Stimulated activated CD8-positive, alpha-beta memory T cell treated with anti-CD3 and anti-CD28 coated beads, Interleukin-4, amount 100 ng/mL, for 4 hours (primary cell): ENCODE measurements at places on chromosomes 4 and X.

DNA sequence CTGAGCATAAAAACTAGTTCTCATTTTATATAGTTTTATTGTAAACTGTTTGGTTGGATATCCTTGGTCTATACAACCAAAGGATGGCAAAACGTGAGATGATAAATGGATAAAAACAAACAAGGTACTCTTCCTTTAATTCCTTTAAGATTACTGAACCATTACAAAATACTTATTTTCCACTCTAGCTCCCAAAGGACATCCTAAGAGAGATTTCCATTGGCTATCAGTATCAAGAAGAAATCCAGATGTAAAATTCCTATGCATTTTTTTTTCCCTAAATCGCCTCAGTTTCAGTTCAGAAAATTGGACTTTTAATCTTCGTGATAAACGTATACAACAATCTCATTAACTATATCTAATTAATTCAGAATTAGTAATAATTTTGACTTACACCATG is 2.3 kb downstream of the FBXL5 start:
- no peak for DNase-seq

GRCh38 chr4:106795326-106795725 is 240.8 kb downstream of the DKK2 start:
- DNase-seq = no peak

DNA sequence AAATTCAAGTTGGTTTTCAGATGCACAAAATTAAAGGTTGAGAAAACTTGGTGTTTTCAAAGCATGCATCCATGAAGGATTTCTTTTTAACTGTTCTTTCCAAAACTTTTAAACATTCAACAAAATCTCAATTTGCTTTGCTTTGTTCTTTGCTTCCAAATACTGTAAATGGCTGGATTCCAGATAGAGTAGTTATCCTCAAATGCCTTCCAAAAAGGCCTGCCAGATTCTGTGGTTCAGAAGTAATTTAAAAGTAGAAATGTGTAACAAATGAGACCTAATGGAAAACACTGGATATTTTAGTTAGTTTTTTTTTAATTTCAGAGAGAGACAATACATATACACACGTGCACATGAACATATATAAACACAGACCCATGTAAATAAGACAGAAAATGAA is 97.3 kb downstream of the NR3C2 start:
- DNase-seq = no peak

DNA sequence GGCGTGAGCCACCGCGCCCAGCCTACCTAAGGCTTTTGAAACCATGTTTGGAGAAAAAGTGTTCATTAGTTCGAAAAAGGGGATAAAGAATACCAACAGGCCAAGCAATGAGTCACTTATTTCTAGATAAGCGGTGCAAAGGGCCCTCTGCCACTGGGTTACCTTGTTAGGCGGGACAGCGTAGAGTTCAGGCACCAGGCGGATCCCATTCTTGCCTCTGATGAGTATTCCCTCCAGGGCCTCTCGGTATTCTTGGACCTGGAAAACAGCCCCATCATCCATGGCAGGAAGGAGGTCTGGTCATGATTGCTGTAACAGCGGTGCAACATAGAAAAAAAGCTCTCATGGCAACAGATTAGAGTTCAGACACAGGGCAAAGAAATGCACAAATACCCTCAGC is 48.0 kb downstream of the PHKA2 start:
- no peak for DNase-seq

DNA sequence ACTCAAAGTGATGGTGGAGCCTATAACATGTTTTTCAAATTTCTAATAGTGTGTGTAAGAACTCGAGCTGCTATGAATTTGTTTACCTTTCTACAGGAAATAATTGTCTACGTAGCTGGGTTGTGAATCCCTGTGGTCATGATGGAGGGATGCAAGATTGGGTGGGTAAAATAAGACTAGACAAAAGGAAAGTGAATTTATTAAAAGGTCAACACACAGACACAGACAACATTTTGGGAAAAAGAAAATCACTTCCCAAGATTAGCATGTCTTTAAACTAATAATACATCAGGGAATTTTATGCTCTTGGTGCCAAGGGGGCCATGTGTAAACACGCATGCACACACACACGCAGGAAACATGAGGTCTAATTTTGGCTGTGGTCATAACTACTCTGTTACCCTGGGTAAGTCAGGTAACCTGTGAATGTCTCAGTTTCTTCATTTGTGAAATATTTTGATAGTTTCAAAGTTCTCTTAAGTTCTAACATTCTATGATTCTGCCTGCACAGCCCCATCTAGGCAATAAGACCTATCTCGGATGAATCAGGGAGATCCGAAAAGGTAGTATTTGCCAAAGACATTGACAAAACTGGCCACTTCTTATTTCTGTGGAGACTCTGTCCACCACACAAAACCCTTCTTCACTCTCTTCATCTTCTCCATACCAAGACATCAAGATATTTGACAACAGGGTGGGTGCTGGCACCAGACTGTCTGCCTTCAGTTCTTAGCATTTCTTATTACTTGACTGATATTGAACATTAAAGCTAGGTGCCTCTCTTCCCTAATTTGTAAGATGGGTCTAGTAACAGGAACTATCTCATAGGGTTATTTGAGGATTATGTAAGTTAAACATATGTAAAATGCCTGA is 1.6 kb upstream of the UNC5C start:
- no peak for DNase-seq

DNA sequence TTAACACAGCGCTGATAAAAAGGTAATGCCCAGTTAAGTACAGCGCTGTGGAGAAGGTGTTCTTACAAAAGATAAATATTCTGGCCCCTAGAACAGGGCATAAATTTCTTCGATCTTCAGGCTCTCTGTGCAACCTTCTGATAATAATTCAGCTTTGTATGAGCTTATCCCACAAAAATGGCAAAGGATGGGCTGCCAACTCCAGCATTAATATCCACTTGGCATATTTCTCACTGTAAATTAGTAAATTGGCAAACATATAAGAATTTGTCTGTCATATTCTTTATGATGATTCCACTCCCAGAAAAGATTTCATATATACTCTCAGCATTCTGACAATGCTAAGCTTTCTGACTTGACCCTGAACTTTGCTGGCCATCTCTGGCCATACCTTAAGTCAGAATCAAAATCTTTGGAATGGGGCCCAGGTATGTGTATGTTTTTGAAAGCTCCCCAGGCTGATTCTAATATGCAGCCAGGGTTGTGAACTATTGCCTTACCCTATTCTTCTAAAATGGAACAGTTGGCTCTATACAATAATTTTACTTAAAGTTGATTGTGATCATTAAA is 134.8 kb downstream of the FRYL start:
- DNase-seq = no peak

GRCh38 chrX:149638860-149639259 is 7.3 kb upstream of the TMEM185A start:
- no peak for DNase-seq

DNA sequence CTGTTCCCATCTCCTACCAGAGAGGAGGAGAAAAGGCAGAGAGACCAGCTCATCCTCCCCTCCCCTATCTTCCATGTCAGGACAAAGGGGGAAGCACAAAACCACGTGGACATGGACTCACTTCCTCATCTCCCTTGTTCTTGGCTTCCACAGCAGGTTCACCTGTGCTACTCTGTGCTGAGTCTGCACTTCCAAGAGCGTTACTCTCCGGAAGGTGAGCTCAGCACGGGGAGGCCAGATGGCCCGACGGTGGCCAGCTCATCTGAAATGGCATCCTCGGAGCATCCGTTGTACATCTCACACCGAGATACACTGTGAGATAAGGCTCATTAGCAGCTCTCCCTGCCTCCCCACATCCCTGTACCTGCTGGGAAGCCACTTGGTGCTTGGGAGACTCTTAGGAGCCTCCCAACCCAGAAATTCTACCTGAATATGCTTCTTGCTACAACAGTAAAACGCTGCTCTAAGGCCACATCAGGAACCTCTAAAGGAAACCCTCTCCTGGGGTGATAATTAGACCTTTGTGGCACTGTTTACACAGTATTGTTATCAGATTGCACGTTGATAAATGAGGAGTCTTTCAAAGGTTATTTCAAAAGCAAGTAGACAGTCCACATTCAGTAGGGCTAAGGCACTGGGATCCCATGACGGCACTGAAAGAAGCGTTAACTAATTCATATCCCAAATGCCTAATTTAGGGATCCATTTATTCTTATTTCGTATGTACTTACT is 19.4 kb downstream of the LGI2 start:
- DNase-seq = no peak

DNA sequence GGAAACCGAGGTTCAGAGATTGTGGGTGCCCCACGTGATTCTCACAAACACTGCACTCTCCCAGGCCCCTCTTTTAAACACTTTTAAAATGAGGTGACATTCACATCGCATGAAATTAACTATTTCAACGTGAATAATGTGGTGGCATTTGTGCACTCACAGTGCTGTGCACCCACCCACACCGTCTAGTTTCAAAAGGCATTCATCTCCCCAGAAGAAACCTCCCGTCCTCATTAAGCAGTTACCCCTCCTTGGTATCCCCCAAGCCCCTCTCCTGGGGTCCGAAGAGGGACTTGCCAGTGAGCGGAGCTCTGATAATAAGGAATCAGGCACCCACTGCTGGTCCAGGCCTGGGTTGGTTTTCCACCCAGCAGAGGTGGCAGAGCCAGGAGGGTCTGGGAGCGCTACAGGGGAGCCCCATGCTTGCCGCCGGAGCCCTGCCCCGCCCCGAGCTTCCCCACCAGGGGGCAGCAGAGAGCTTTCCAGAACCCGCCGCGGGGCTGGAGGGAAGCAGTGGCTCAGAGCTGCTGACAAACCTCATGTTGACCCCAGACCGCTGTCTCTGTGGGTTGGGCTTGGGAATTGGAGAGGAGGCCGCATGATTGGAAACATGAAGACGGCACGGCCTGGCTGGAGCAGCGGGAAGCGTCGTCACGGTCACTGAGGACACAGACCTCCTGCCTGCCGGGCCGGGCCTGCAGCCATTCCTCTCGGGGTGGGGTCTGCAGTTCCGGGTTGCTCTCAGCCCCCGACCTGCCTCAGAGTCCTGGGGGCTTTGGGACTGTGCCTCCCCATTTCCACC is 27.5 kb upstream of the HTRA3 start:
- peak; percentile 40 for DNase-seq

- no peak for DNase-seq
These were observed 1651.9 kb downstream of the C4orf33 start for GRCh38 chr4:130747842-130748241.

GRCh38 chr4:26404743-26405206 is 84.0 kb downstream of the RBPJ start:
- DNase-seq = no peak

DNA sequence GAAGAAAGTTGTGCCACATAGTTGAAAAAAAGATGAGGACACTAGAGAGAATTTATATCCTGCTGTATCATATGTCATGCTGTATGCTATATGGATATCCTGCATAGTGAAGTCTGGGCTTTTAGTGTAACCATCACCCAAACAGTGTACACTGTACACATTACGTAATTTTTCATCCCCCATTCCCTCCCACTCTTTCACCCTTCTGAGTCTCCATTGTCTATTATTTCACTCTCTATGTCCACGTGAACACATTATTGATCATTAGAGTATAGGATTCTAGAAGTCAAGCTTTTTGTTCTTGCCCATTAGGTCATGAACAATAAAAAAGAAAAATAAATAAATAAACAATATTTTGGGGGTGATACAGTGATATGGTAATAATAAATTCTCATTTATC is 18.0 kb upstream of the FRYL start:
- no peak for DNase-seq

DNA sequence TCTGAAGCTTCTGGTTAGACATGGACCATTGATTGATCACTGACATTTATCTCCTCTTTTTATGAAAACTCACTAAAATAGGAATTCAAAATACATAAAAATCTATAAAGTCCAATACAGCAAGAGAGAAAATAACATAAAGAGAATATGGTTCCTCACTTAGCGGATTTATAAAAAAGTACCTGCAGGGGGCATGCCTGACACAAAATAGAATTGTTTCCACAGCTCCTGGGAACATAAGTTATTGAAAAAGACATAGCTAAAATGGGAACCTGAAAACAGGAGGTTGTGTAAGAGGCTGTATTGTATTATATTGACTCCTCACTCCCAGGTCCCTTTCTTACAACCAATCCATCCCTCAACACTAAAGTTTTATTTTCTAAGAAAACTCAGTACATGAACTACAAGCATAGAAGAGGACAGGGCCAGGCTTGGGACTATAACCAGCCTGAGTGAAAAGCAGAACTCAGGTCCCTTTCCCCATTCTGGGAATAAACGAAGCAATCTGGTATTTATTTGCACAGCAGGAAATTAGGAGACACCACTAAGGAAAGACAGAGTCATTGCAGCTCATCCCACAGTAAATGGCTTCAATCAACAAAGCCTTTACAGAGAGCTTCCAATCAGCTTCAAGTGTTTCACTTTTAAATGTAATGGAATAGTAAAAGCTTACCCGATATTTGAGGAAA is 121.1 kb upstream of the NDST4 start:
- no peak for DNase-seq

DNA sequence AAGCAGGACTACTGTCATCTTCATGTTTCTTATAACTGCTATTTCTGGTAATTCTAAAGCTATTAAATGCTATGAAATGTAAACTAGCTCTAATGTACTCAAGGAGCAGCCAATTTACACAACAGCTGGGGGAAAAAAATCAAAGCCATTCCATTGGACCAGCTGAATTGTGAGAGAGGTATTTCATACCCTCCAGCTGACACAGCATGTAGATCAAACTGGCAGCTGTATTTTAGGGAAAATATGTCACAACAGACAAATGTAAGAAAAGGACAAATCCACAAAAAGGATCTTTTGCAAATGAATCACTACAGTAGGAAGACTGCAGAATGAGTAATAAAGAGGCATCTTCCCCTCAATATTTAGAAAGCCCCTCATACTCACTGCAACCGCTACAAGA is 65.2 kb upstream of the FAM47B start:
- DNase-seq = no peak

DNA sequence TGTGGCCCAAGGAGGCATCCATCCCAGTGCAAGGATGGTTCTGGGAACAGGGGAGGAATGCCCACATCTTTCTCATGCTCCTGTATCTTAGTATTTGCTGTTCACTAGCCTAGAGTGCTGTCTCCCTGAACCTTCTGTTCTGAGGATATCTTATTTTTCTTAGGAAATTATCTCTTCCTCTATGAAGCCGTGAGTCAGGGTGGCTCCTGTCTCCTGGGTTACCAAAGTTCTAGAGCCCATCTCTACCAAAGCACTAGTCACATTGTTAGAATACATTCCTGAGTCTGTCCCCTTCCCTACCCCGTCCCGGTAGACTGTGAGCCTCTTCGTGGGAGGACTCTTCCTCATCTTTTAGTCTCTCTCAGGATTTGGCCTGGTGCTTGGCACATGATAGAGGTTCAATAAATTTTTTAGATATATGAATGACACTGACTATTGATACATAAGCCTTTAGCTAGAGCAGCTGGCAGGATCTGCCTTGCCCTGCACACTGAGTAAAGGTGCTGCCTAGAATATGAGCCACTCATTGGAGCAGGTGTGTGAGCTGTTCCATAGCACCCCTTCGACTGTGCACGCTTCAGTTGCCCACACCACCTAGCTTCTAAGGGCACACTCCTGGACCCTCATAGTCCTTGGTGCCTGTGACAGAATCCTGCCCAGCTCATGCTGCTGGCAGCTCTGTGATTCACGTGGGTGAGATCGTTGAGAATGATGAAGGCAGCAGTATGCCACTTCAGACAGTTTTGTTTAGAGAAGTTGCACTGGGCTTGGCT is 13.3 kb downstream of the CXCR3 start:
- no peak for DNase-seq
